ENCODE measurements at places on chromosomes 6 and 20.

GRCh38 chr6:83117802-83118201 is 50.3 kb downstream of the DOP1A start:
- no peak for DNase-seq

- DNase-seq, result no peak
Observed at GRCh38 chr6:146433881-146434731, 109.5 kb upstream of the RAB32 start.

DNA sequence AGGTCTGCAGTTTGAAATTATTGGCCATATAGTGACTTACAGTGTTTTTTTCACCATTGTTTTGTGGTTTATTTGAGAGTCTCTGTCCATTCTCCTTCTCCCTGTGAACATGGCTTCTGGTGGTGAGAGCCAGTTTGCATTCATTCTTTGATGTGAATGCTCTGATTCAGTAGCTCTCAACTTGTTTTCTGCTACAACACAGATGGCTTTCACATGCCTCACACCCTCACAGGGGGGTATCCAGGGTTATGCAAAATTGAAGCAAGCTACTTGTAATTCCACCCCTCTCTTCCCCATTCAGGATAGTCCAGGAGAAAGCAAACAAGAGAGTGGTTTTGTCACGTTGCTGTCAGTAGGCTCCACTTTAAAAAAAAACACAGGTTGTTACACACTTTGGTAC is 55.6 kb downstream of the SLX4IP start:
- no peak for DNase-seq

- DNase-seq, result no peak
Observed at GRCh38 chr20:11451793-11452291, 465.9 kb upstream of the BTBD3 start.

- DNase-seq, result no peak
Observed at GRCh38 chr20:63238514-63239125, 2.9 kb downstream of the BIRC7 start.

Data from activated gamma-delta T cell treated with Interleukin-2 at 50 U/mL for 16 hours (primary cell).